ENCODE measurements at places on chromosomes 1 and 21.

- no peak for DNase-seq
Observed at GRCh38 chr21:30676737-30677136, 34.1 kb downstream of the KRTAP20-3 start.

- DNase-seq, result no peak
Observed at GRCh38 chr1:182968836-182969734, 16.1 kb upstream of the SHCBP1L start.

DNA sequence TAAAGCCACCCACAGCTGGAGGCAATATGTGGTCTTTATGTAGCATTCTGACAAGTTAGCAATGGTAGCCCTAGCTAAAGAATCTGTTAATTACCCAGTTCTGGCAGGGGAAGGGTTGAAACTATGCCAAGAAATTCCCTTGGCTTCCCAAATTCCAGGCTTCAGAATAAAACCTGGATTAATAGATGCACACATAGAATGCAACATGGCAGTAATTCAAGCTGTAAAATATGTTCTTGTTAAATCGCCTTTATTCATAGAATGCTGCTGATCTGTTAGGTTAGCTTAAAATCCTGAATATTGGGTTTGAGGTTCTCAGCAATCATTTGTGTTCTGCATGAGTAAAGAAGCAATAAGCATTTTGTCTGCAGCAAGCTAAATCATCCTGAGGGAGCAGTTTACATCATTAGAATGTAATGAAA is 80.1 kb downstream of the ZNF326 start:
- no peak for DNase-seq

- no peak for DNase-seq
Observed at GRCh38 chr21:44802396-44803153, 955 bp upstream of the UBE2G2 start.

DNA sequence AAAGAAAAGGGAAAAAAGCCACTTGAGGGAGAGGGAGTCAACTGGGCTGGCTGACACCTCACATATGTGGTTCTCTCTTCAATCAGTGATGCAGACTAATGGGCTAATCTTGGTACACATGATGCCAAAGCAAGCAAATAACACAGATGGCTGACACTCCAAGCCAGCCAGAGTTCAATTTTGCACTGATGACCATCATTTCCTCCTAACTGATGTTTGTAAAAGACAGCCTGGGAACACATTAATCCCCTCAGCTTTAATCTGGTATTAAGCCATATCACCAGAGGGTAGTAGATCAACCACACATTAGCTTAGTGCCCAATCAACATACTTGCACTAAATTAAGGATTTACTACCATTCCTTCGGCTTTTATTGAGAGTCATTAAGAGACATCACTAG is 2.8 kb downstream of the VPS72 start:
- DNase-seq, result no peak

DNA sequence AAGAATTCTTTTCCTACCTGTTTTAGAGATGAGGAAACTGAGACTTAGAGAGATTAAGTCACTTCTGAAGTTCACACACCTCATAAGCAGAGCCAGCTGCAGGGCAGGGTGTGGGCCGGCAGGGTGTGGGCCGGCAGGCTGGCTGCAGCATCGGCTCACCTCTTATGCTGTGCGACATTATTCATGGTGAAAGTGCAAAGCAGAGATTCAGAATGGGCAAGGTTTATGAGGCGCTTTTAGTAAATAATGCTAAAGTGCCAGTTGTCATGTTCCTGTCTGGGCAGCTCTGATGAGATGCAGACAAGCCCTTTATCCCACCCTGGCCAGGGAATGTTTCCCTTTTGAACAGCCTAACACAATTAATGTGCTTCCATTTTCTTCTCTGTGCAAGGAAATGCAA is 14.6 kb downstream of the MAB21L3 start:
- DNase-seq, result no peak

- no peak for DNase-seq
Observed at GRCh38 chr1:219220945-219221344, 47.3 kb downstream of the LYPLAL1 start.

GRCh38 chr1:213988507-213989001 is 781 bp downstream of the PROX1 start:
- peak; percentile 1 for DNase-seq

DNA sequence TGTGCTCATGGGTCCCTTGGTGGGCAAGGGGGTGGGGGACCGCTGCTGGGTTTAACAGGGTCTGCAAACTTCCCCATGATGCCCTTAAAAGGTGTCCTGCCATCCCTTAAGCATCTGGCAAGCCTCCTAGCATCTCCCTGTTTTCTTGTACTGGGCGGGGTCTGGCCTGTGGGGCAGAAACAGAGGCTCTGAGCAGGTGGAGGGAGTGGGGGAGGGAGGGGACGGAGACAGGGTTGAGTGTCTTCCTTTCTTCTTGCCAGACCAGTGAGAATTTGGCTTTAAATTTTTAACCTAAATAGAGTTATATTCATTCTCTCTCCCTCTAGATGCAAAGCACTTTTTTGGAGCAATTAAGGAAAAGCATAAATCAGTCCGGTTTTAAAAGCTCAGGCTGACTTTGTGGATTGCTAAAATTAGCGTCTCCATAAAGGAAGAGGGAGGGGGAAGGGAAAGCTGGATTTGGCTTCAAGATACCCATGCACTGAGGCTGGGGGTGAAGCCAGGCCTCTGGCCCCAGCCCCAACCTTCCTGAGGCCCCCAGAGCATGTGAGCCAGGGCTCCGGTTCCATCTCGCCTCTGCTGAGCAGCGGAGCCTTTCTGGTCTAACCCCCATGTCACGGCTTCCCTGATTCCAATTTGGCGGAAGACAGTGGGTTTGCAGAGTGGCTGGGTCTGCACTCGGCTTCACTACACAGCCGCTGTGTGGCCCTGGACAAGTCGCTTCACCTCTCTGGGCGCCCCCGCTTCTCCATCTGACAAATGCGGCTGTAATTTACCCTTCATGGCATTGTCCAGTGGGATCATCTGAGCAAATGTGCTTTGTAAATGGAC is 25.3 kb downstream of the IGSF21 start:
- DNase-seq, result no peak

- no peak for DNase-seq
Observed at GRCh38 chr1:183287191-183287675, 101.2 kb downstream of the LAMC2 start.

DNA sequence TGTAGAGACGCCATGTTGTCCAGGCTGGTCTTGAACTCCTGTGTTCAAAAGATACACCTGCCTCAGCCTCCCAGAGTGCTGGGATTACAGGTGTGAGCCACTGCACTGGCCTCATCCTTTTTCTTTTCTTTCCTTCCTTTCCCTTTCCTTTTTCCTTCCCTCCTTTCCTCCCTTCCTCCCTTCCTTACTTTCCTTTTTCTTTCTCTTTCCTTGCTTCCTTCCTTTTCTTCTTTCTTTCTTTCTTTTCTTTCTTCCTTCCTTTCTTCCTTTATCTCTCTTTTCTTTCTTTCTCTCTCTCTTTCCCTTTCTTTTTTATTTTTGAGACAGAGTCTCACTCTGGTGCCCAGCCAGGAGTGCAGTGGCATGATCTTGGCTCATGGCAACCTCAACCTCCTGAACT is 5.8 kb downstream of the FAM229A start:
- DNase-seq, result no peak

- peak; percentile 80 for DNase-seq
Observed at GRCh38 chr1:67831850-67832513, 1.3 kb downstream of the GNG12 start.

DNA sequence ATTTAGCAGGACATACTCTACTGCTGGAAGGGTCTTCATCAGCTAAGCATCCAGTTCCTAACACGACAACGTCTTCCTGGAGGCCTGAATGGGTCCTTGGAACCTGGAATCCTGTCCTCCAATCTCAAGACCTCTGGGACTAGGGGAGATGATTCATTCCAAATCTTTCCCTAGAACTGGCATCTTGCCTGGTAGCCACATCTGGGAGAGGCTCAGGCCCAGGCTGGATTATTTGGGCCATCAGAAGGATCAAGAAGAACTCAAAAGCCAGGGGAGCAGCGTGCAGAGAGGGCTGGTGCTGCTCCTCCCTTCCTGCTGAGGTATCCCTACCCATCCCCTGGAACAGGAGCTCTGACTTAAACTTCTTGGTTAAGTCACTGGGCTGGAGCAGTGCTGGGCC is 2.8 kb upstream of the PHLDA3 start:
- DNase-seq, result no peak

DNA sequence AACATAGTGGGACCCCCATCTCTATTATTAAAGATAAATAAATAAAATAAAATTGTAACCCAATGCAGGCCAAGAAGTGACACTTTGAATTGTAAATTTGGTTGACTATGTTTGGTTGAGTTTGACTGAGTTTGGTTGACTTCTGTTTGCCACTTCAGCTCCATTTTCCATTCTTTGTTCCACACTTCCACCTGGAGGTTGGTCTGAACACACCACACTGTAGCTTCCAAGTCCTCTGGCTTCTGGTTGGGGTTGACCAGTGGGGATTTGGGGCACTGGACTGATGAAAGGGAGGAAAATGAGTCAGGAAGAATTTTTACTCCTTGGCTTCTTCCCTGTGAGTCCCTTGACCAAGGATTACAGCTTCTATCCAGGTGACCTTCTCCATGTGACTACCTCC is 40.6 kb upstream of the DIPK1A start:
- no peak for DNase-seq

DNA sequence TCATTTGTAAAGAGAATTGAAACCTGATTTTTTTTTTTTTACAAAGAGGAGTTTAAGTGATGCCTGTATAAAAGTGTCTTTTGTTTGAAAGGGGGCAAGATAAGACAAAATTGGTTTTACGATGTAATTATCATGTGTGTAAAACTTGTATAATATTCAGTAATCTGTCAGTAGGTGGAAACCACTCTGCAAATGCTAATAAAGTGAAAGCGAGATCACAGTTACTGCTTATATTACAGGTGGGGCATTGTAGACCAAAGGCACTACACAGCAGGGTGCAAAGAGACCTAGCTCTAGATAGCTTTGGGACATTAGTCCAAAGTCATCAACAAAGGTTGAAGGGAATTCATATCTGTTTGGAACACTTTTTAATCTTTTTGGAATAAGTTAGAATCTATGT is 174.2 kb downstream of the LHX8 start:
- DNase-seq, result no peak

DNA sequence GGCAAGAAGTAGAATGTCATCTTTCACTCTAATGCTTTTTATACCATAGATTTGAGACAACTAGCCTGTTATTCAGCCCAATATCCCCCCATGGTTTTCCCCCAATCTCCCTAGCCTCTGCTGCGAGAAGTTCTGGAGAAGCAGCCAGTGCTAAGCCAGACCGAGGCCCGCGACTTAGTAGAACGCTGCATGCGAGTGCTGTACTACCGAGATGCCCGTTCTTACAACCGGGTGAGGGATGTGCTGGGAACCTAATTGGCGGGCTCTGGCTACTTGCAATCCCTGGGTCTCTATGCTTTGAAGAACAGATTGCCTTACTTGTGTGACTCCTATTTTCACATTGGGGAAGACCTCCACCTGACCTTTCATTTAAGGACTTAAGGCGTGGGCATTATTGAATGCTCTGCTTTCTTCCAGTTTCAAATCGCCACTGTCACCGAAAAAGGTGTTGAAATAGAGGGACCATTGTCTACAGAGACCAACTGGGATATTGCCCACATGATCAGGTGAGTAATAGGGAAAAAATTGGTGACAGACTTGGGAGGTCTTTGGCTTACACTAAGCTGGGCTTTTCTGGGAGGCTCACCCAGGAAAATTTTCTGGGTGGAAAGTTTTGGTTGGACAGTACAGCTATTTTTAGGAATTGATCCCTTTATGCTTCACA is 1.9 kb downstream of the PSMB4 start:
- no peak for DNase-seq

GRCh38 chr1:88488237-88488636 is 195.8 kb upstream of the PKN2 start:
- DNase-seq, result no peak

DNA sequence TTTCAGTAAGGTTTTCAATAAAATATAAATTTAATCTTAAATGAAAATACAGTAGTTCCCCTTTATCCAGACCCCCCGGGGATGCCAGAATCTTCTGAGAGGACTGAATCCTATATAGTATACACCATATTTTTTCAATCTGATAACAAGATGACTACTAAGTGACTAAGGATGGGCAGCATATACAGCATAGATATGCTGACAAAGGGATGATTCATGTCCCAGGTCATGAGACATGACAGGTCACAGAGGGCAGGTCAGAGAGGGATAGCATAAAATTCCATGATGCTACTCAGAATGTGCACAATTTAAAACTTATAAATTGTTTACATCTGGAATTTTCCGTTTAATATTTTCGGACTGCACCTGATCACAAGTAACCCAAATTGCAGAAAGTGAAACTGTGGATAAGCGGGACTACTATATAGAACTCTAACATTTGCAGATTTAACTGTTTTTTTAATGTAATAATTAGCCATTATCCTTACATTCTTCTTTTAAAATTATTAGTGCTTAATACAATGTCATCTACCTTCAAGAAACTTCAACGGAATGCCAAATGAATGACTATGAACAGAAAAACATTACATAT is 48.8 kb downstream of the LRRC40 start:
- peak; percentile 38 for DNase-seq

GRCh38 chr1:233603478-233603877 is 10.4 kb upstream of the KCNK1 start:
- DNase-seq, result no peak

DNA sequence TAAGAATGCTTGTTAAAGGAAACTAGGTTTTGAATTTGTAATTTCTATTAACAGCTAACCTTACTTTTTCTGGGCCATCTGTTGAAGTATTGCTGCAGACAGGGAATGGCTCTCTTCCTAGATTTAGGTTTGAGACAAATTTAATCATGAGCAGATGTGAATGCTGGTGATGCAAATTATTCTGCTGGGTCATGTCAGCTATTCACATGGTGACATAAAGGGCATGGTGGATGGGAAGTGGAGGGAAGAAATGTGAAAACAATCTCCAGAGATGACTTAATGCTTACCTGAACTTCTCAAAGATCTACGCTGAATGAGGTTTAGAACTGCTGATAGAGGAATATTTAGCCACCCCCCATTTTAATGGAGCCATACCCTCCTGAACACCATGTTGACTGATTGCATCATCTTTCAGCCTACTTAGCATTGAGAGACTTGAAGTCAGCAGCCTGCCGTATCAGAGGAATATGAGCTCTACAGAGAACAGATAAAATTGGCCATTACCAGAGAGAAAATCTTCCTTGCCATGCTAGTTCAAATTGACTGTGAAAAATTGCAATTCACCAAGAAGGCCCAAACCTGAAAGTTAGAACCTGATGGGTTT is 138.8 kb downstream of the HHAT start:
- DNase-seq, result no peak

- DNase-seq, result peak; percentile 21
Observed at GRCh38 chr1:45846931-45847330, 43.5 kb downstream of the MAST2 start.

GRCh38 chr1:236148470-236148845 is 6.1 kb downstream of the GPR137B start:
- DNase-seq, result no peak
